NCI-H2029 (cell line): ENCODE measurements at places on chromosomes 1 and 21.
A peak's percentile ranks its signal among the peaks of the same experiment; 100 is the strongest.

DNA sequence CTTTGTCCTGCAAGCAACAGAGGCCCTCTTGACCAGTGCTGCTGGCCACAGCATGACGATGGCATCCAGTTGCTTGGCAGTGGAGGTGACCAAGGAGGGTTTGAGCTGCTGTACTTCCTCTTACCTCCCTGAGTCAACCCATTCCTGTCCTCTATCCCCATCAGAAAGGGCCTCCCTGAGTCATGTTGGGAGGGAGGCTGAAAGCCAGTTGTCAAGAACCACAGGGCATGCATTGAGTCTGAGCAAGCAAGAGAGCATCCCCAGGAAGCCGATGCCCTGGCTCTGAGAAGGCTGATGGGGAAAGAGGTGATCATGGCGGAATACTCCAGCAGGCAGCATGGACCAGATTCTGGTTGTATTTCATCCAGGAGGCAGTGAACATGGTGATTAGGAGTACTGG lies 69.6 kb downstream of the LACTBL1 start:
- no peak for DNase-seq

- DNase-seq, result peak; percentile 47
These were observed 21.9 kb downstream of the GPR161 start for GRCh38 chr1:168114845-168115244.

- DNase-seq, result no peak
These were observed 87.9 kb downstream of the VAV3 start for GRCh38 chr1:107877092-107877491.

DNA sequence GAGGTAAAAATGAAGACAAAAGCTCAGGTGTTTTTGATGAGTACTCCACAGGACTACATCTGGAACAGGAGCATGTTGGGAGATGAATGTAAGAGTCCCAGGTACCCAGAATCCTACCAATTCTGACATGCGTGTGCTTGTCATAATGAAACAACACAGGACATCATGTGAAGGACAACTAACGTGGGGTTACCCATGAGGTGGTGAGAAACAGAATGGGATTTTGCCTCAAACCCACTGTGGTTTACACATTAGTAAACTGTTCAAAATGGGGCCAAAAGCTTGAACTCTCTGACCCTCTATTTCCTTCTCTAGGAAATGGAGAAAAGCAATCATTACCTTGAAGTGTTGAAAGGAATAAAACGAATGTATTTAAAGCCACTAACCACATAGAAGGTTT lies 266.2 kb downstream of the RGS7 start:
- DNase-seq, result no peak

GRCh38 chr1:58047265-58047858 lies 499.2 kb downstream of the OMA1 start:
- DNase-seq, result no peak

DNA sequence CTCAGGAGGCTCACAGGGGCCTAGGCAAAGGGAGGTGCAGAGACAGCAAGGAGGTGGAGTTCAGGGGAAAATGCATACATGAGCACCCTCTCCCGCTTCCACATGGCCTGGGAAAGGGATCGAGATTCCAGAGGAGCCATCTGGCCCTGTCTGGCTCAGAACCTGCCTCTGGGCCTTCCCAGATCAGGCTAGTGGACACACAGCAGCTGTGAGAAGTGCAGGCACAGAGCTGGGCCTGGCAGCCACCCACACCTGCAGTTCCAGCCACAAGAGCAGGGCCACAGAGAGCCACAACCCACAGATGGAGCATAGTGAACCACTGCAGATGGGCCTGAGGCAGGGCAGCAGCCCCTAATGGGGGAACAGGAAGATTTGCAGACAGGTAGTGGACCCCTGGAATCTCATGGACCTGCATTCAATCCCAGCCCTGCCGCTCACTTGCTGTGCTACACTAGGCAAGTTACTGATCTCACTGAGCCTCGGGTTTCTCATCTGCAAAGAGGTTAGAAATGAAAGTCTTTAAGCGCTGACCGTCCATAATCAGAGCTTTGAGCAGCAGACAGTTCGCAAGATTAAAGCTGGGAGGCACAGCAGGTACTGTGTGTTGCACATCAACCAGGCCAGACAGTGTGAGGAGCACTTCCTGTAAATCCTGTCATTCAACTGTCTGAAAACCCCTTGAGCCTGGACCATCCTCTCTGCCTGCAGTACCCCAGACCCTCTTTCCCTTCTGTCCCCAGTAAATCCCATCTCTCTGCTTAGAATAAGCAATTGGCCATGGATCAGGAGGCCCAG lies 58.0 kb downstream of the MATN1 start:
- DNase-seq, result no peak

DNA sequence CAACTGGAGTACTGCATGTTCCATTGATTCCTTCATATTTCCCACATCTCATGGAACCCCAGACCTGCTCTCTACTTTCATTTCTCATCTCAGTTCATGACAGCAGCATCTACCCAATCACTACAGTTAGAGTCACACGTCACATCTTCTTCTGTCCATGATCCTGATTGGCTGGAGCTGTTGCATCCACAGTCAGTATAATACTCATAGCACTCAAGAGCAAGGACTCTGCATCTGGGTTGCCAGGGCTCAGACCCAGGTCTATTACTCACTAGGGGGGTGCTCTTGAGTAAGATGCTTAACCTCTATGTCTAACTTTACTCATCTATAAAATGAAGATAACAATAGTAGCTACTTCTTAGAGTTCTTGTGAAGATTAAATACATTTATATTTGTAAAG lies 4.4 kb upstream of the XPR1 start:
- no peak for DNase-seq
